ENCODE measurements at places on chromosomes 13 and 19. TPM values are rescaled to one million over a fixed set of nuclear protein-coding genes. Genes with fewer than 3 reads are reported as not detected.

NOVA2 gene
- total RNA-seq: 3.7 TPM

CPAMD8 gene
- 14.1 TPM for total RNA-seq

CEACAM21 gene
- total RNA-seq: 0.86 TPM

GZMM gene
- 0.32 TPM for total RNA-seq

NBEA gene
- total RNA-seq: 19.1 TPM

RDH8 gene
- not detected for total RNA-seq

OVOL3 gene
- not detected for total RNA-seq

GNA15 gene
- total RNA-seq: 2.8 TPM

CEACAM3 gene
- not detected for total RNA-seq

DHDH gene
- total RNA-seq: not detected

CEACAM1 gene
- 2.6 TPM for total RNA-seq

ZNF865 gene
- total RNA-seq: 17.4 TPM

TNFRSF19 gene
- 30.2 TPM for total RNA-seq

CEACAM4 gene
- total RNA-seq: 0.46 TPM

SLC46A3 gene
- 16.2 TPM for total RNA-seq

RASGRP4 gene
- 1.8 TPM for total RNA-seq

GDF15 gene
- total RNA-seq: 0.54 TPM

DACH1 gene
- 2.9 TPM for total RNA-seq

ZNF154 gene
- 3.1 TPM for total RNA-seq

EDDM13 gene
- total RNA-seq: not detected

SLC25A41 gene
- not detected for total RNA-seq

PEAK3 gene
- 0.70 TPM for total RNA-seq
